ENCODE measurements at places on chromosomes 6 and 20. TPM values are rescaled to one million over a fixed set of nuclear protein-coding genes. Genes with fewer than 3 reads are reported as not detected.
A peak's percentile ranks its signal among the peaks of the same experiment; 100 is the strongest.

DNA sequence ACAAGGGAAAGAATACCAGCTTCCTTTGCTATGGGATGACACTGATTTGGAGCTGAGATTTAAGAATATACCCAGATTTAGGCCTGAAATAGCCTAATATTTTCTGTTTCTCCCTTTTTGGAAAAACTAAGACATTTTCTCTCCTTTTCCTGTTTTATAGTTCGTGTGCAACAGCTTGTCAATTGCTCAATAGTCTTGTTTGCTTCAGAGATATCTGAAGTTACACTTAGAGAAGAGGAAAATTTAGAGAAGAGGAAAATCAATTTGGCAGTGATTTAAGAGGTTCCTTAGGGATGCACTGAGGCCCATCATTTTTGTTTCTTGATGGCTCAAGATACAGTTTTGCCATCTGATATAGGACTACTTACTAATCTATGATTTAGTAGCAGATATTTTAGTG is 398.6 kb downstream of the RFPL4B start:
- no peak for DNase-seq

FAM209B gene
- 2.0 TPM for total RNA-seq

DNA sequence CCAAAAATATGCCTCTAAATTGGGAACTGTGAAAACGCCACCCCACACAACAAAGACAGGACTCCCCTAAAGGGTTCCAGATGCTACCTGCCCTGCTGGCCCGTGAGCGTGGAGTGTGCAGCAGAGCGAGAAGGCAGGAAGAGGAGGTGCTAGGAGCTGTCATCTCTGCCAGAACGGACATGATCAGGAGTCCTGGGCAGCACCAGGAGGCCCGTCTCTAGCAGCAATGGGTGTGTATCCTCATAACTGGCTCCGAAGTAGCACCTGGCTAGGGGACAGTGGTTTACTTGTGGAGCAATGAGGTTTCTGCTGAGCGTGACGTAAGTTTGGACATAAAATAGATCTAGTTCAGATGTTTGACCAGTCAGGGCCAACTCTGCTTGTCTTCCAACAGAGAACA is 226.0 kb downstream of the CDH4 start:
- DNase-seq = no peak

GRCh38 chr6:35360349-35361138 is 18.2 kb downstream of the PPARD start:
- no peak for DNase-seq

- peak; percentile 11 for DNase-seq
Measured at GRCh38 chr6:43981363-43981990, 145.8 kb downstream of the MRPL14 start.

GRCh38 chr6:146803601-146804000 is 204.8 kb downstream of the ADGB start:
- DNase-seq = no peak

IRF4 gene
- total RNA-seq = 3.5 TPM

DNA sequence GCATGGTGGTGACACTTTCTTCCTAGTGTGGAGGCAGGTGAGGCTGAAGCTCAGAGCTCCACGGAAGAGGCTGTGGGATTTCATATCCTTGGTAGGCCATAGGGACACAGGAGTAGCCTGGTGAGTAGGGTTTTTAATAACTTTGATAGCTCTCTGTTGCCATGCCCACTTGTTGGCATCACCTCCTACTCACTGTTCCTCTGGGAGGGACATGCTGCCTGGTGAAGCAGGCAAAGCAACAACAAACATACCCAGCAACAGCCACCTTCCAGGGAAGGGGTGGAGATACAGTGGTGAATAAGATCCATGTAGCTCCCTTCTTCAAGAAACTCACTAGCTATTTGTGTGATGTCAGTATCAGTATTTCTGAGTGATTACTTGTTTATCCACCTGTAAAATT is 285.4 kb downstream of the CLIC5 start:
- DNase-seq = no peak

TBXT gene
- not detected for total RNA-seq

GRCh38 chr6:42368181-42368580 is 83.5 kb downstream of the TRERF1 start:
- peak; percentile 29 for DNase-seq

PROKR2 gene
- total RNA-seq = not detected

SLC2A10 gene
- total RNA-seq = 0.79 TPM

DNA sequence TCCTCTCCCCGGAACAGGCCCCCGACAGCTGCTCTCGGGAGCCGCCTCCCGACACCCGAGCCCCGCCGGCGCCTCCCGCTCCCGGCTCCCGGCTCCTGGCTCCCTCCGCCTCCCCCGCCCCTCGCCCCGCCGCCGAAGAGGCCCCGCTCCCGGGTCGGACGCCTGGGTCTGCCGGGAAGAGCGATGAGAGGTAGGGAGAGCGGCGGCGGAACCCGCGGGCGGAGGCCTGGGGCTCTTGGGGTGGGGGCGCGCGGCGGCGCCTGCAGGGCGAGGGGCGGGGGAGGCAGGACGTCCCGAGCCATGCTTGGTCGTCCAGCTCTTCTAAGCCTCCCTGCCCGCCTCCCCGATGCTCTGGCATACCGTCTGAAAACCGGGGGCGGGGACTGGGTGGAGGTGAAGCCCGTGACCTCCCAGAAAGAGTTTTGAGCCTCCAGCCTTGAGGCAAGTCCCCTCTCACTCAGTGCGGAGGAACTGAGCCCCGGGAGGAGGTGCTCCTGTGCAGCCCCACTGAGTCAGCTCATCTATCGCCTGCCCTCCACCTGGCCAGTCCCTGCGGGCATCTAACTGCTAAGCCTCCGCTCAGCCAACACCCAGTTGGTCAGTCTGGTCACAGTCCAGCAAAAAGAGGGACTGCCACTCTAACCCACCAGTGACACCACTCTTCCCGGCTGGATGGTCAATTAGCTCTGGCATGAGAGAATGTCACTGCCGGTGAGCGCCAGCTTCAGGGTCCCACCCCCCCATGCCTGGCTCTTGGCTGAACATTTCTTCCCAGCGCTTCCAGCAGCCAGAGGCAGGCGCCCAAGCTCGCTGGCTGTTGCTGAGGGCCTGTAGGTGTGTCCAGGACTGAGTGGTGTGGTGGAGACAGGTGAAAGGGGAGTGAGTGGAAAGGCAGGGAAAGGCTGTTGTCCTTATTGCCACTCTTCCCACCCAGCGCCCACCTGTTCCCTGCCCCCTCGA is 482 bp downstream of the DDR1 start:
- DNase-seq = peak; percentile 57

DNA sequence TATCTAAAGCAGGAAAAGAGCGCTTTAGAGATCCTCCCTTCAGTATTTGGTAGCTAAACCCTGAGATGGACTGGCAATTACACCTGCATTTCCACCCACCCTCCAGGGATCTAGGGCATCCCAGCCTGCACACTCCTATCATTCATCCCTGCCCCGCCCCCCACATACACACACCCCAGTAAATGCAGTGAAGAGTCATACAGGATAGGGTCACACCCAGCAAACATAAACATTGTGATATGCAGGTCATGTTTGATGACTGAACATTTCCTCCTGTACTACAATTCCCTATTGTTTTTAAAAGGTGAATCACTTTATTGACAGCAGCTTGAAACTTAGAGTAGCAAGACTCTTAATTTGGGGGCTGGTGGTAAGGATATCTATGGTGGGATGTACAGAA is 112.9 kb downstream of the FOXO3 start:
- DNase-seq = no peak

All from natural killer cell (primary cell).